ENCODE measurements at places on chromosomes 13 and 19.

- no peak for DNase-seq
These were observed 1.1 kb downstream of the GJA3 start for GRCh38 chr13:20159646-20160305.

GRCh38 chr19:44846455-44847143 is 502 bp downstream of the NECTIN2 start:
- DNase-seq, result peak; percentile 62

GRCh38 chr13:56720841-56721240 is 419.9 kb upstream of the PRR20A start:
- DNase-seq, result no peak

GRCh38 chr13:78602561-78603239 is 652 bp downstream of the POU4F1 start:
- no peak for DNase-seq

DNA sequence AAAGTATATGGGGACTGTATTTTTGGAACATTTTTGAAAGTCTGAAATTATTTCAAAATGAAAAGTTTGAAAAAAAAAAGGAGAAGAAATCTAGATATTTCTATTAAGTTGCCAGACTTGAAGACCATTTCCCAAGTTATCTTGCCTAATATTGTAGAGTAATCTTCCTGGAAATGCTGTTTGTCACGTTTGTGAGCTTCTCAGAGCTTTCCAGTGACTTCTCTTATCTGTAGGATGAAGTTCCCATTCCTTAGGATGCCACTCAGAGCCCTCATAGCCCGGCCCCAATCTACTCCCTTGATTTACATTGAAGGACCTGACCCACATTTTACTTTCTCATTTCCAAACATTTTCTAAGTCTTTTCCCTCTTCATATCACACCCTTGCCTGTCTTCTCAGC is 23.6 kb downstream of the CEACAM8 start:
- no peak for DNase-seq

- no peak for DNase-seq
These were observed 71.3 kb upstream of the C13orf46 start for GRCh38 chr13:114045113-114045735.

GRCh38 chr19:33428627-33429125 is 55.2 kb downstream of the CEBPG start:
- no peak for DNase-seq

DNA sequence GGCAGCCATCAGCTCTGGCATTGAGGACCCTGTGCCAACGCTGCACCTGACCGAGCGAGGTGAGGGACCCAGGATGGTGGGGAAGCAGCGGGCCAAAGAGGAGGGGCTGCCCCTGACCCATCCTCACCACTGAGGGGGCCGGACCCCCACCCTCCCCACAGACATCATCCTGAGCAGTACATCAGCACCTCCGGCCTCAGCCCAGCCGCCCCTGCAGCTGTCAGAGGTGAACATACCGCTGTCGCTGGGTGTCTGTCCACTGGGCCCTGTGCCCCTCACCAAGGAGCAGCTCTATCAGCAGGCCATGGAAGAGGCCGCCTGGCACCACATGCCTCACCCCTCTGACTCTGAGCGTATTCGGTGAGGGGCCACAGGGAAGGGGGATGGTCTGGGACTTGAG is 7.3 kb downstream of the LENG1 start:
- no peak for DNase-seq

- DNase-seq, result no peak
These were observed 23.1 kb downstream of the SLC6A16 start for GRCh38 chr19:49301866-49302252.

- peak; percentile 75 for DNase-seq
These were observed 37.7 kb upstream of the MCF2L start for GRCh38 chr13:112931028-112931934.

DNA sequence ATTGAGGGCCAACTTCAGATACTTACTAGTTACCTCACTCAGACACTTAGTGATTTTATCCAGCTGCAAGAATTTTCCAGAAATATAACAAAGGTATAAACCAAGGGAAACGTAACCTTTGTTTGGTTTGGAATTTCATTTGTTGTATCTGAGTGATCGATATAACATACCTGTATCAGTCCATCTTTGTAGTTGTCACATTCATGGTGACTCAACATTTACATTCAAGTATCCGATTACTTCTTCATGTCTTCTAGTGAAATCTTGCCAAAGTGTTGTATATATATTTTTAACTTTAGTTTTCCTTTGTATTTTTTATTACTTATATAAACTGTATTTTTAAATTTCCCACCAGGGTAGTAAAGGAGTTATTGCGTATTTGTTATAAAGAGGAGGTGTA is 16.9 kb upstream of the MYCBP2 start:
- no peak for DNase-seq

- DNase-seq, result no peak
These were observed 294.5 kb upstream of the NBEA start for GRCh38 chr13:34647379-34648150.

GRCh38 chr13:80217614-80218456 is 123.1 kb downstream of the SPRY2 start:
- no peak for DNase-seq

- peak; percentile 65 for DNase-seq
These were observed 767.6 kb upstream of the SLITRK1 start for GRCh38 chr13:84649853-84650252.

Data from fibroblast of upper back skin (primary cell).